ENCODE measurements at places on chromosomes 6 and 20.

- no peak for DNase-seq
Measured at GRCh38 chr20:3911956-3912355, 22.8 kb downstream of the PANK2 start.

DNA sequence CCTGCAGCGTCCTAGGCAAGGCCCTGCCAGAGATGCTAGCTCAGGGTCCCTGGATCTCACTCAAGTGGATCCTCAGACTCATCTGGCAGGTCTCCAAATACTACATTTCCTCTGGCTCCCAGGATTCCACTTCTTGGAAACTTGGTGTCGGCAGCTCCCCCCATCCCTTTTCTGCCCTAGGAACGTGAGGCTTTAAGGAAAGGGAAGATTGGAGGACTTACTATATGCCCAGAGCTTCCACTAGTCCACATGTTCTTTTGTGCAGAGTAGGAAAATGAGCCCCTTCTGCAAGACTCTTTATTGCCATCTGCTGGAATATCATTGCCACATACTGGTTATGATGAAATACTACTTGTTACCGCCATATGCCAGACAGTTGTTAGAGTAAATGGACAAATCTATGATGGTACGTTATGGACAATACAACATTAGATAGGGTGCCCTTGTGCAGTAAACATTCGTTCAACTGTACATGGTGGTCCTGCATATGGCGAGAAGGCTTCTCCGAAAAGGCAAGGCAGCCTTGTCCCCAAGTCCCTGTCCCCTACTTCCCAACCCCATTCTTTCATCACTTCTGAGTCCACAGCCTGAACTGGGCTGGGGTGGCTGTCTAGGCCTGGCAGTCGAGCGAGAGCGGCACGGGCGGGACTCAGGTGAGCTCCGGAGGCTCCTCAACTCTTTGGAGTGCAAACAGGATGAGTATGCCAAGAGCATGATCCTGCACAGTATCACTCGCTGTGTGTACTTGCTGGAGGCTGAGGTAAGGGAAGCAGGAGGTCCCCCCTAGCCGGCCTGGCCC, 780 bp downstream of the ARMC12 start:
- DNase-seq: no peak

- DNase-seq: no peak
Measured at GRCh38 chr6:98833307-98834059, 891 bp upstream of the POU3F2 start.

GRCh38 chr6:113205553-113205952, 651.6 kb upstream of the MARCKS start:
- DNase-seq: no peak

GRCh38 chr6:13355999-13356785, 27.9 kb upstream of the TBC1D7 start:
- DNase-seq: no peak

- no peak for DNase-seq
Measured at GRCh38 chr6:3026791-3027626, 27.3 kb downstream of the NQO2 start.

DNA sequence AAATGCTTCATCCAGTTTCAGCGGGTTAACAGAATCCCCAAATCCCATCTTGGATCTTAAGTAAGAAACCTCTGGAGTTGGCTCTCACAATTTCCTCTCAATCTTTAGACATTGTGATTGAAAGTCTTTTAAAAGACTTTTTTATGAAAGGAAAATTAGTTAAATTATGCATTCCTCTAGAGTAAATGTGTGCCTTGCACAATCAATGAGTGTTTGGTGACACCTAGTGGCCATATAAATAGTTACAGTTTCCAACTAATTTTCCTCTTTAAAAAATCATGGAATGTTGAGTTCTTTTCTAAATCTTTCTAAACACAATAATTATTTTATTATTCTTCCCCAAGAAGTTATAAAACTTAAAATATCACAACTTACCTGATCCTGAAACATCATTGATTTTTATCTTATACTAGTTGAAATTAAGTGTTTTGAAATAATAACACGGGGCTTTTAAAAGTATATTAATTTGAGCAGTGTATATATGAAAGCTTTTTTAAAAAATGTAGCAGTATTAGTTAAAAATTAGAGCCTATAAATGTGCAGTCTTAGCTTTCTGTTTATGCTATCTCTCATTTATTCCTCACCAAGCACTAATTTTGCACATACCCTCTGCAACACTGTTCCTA, 66.4 kb downstream of the PKHD1 start:
- no peak for DNase-seq

DNA sequence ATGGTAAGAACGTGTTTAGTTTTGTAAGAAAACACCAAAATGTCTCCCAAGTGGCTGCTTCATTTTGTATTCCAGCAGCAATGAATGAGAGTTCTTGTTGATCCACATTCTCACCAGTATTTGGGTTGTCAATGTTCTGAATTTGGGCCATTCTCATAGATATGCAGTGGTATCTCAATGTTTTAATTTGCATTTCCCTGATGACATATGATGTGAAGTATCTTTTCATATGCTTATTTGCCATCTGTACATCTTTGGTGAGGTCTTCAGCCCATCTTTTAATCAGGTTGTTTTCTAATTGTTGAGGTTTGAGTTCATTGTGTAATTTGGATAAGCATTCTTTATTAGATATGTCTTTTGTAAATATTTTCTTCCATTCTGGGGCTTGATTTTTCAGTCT, 436.8 kb upstream of the IRAK1BP1 start:
- DNase-seq: no peak

DNA sequence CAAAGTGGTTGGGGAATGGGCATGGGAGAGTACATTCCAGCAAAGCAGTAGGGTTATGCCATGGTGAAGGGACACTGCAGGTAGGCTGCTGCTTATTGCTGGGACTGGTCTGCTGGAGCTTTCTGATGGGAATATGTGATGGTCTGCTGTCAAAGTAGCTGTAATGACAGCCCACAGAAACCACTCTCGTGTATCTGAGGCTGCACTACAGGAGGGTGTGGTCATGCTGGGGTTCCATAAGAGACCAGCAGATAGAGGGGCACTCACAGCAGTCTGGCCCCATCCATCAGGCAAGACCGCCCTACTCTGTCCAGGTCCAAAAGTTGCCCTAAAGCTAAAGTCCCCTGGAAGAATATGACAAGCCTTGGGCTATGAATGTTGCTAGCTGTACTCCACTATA, 739.3 kb downstream of the COL12A1 start:
- DNase-seq: no peak

DNA sequence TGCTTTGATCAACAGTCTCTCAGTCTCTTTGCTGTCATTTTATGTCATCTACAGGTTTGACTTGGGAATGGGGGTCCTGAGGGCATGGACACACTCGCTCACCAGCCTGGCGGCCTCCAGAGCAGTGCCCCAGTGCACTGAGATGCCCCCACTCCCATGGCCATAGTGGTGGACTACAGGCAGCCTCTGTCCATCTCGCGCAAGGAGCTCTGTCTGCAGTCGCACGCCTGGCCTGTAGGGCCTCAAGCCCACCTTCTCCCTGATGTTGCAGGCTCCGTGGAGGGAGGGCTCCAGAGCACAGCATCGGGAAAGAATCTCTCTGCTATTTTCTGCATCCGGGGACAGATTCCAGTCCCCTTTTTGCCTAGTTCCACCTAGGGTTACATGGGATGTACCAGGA, 22.6 kb downstream of the DDO start:
- DNase-seq: no peak

DNA sequence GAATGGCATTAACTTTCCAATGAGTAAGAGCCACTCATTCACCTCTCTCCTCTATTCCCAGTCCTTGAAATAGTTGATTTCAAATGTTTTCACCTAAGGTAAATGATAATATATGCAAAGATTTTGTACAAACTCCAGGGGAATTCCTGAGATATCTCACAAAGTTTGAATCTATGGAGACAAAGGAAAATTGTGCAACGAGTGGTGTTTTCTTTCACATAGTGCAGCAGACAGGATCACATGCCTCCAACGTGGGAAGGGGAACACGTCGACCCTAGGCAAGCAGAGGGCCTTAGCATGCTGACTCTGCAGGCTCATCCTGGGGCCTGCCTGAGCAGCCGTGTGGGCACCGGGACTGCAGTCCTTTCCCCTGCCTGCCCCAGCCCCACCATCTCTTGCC, 195.6 kb upstream of the THBS2 start:
- DNase-seq: no peak

DNA sequence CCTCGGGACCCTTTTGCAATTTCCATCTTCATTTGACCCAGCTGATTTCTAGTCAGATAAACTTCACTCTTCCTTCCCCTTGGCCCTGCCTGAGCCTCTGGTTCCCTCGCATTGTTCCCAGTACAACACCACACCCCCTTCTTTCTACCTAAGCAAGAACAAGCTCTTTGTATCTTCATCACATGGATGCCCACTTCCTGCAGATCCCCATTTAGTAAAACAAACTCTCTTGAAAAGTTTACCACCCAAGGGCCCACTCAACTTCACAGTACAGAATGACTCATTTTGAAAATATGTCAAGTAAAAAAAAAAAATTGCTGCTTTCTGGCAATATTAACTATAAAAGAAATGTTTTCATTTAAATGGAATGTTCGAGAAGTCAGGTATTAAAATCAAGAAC, 5.2 kb downstream of the FAXC start:
- no peak for DNase-seq

- DNase-seq: no peak
Measured at GRCh38 chr6:44006872-44007303, 120.4 kb downstream of the MRPL14 start.

GRCh38 chr6:44701038-44701636, 313.6 kb downstream of the CDC5L start:
- DNase-seq: no peak

DNA sequence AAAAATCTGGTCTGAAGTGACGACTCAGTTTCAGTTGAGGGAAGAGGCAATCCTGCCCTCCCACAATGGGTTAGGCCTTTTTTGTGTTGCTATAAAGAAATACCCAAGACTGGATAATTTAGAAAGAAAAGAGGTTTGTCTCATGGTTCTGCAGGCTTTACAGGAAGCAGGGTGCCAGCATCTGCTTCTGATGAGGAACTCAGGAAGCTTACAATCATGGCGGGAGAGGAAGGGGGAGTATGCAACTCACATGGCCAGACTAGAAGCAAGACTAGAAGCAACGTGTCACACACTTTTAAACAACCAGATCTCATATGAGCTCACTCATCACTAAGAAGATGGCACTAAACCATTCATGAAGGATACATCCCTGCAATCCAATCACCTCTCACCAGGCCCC, 529.3 kb downstream of the KIF16B start:
- no peak for DNase-seq

DNA sequence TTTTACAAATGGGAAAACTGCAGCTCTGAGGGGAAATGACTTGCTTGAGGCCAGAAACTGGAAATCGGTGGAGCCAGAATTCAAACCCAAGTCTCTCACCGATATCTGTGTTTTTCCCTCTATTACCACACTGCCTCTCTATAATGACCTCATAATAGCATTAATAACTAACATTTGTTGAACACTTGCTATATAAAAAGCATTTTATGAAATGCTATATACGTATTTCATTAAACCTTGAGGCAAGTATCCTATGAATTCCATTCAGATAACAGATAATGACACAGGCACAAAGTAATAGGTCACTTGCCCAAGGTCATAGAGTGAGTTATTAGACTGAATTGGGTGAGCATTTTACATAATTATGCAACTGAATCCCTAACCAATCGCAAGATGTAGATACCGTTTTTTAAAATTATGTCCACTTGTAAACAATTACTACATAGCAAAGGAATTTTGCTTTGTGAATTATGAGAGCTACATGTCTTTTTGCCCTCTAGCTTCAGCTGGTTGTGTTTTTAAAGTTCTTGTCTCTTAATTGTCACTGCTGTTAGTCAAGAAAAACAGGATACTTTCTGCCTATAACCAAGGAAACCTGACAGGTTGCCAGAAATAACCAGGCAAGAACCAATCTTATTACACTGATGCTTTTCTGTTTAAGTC, 4.7 kb downstream of the DSN1 start:
- no peak for DNase-seq

- no peak for DNase-seq
Measured at GRCh38 chr6:159980474-159980873, 11.6 kb downstream of the IGF2R start.

- DNase-seq: no peak
Measured at GRCh38 chr20:20521736-20522135, 153.8 kb downstream of the INSM1 start.

DNA sequence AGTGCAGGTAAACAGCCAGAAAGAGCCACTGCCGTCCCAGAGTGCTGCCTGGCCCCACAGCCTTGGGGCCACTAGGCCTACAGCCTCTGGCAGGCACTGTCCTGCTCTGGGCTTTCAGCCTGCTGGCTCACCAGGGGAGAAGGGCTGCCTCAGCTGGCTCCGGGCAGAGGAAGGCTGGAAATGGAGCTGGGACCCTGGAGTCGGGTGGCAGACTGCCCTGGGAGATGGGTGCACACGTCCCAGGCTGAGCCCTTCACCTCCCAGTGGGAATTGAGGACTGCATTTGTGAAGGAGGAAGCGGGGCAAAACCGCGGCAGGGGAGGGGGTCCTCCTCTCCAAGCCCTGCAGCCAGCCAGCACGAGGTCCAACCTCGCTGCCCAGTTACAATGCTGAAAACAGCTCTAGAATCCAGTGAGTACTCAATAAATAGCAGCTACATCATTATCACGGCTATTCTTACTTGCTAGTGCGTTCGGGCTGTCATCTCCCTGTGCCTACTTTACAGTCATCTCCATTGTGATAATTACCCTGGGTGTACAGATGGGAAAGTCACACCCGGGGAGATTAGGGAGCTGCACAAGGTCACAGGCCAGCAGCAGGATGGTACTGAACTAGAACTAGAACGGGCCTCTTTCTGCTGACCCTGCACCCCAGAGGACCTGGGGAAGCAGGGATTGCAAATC, 13.1 kb downstream of the ACSS1 start:
- DNase-seq: no peak

DNA sequence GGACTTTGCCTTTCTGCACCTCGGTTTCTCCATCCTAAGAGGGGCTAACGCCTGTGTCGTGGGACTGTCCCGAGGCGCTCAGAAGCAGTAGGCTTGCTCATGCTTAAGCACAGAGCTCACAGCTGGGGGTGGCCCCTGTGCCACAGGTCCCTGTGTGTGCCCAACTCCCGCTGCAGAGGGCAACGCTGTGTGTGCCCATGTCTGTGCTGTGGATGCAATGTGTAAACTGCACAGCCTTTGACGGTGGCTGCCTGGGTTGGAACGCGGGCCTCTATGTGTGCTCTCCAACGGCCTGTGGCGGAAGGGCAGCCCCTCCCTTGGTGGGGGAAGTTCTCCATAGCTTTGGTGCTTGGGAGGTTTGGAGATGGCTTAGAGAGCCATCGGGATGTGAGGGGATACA, 10.7 kb upstream of the GATA5 start:
- no peak for DNase-seq

DNA sequence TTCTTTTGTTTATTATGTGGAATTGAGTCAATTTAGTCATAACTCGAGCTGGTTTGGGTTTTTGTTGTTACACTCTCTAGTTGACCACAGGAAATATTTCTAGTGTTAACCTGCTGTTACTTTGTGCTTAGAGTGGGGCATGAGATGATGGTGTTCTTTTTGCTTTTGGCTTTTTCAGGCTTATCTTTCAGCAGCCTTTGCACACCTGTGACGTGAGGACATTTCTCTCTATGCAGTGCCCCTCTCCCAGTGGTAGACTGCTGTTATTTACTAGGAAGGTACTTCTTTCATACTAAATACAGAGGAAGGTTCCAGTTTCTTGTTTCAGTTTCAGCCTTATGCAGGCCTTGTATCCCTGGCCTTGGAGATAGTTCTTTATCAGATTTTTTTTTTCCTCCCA, 766.8 kb upstream of the MAN1A1 start:
- DNase-seq: no peak

- no peak for DNase-seq
Measured at GRCh38 chr6:105949869-105950268, 136.3 kb upstream of the PRDM1 start.

- DNase-seq: no peak
Measured at GRCh38 chr6:158290040-158290439, 22.2 kb upstream of the TULP4 start.

All from nephron progenitor cell (in vitro differentiated cells).